ENCODE measurements at places on chromosomes 6 and 20.

GRCh38 chr6:90209527-90209926 is 87.1 kb downstream of the BACH2 start:
- no peak for DNase-seq

DNA sequence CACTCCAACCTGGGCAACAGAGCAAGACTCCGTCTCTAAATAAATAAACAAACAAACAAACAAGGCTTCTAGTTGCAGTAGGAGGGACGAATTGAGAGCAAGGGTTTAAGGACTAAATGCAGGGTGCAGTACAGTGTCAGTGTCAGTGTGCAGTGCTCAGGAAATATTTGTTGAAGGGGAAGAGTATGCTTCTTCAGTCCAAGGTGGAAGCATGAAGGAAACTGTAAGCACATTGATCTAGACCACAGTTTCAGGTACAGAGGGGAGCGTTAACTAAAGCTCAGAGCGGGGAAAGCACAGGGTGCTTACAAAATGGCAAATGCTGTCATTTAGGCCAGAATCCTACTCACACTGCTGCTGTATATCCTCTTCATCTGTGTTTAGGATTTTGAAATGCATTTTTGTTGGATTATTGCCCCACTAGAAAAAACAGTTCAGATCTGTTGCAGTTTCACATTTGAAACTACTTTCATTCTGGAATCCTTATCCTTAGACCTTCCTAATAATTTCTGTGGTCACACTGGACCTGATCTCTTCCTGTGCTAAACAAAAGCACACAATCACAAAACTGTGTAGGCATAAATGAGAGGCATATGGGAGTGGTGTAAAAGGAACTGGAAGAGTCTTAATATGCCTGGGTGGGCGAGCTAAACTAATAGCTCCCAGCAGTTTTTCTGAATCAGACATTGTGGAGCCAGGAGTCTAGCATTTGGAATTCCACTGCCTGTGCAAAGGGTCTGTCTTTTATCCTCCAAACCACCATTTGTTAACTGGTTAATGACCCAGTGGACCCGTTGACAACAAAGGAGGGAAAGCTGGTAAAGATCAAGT is 41.4 kb downstream of the CBFA2T2 start:
- no peak for DNase-seq

- no peak for DNase-seq
Observed at GRCh38 chr6:114344246-114344970, 1.6 kb upstream of the HS3ST5 start.

DNA sequence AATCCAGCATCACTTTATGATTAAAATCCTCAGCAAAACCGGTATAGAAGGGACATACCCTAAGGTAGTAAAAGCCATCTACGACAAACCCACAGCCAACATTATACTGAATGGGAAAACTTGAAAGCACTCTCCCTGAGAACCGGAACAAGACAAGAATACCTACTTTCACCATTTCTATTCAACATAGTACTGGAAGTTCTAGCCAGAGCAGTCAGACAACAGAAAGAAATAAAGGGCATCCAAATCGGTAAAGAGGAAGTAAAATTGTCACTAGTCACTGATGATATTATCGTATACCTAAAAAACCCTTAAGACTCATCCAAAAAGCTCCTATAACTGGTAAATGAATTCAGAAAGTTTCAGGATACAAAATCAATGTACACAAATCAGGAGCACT is 33.3 kb downstream of the BLOC1S5 start:
- DNase-seq, result no peak

DNA sequence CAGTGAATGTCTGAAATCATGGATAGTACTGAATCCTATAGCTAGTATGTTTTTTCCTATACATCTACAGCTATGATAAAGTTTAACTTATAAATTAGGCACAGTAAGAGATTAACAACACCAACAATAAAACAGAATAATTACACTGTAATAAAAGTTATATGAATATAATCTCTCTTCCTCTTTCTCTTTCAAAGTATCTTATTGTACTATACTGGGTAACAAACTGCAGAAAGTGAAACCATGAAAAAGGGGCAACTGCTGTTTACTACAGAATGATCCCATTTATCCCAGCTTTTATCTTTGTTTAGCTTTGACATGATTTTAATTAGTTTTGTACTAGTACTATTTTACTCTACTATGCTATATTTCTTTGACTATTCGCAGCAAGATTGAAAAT is 25.8 kb downstream of the ESF1 start:
- DNase-seq, result no peak

- DNase-seq, result no peak
Observed at GRCh38 chr6:26057899-26058298, 29.3 kb upstream of the HFE start.

- no peak for DNase-seq
Observed at GRCh38 chr20:49343246-49343645, 65.4 kb upstream of the ZNFX1 start.

- no peak for DNase-seq
Observed at GRCh38 chr6:168180548-168181011, 101.6 kb upstream of the FRMD1 start.

GRCh38 chr6:51617751-51618150 is 469.7 kb downstream of the PKHD1 start:
- DNase-seq, result no peak

GRCh38 chr20:38418509-38419204 is 16.5 kb downstream of the SNHG17 start:
- no peak for DNase-seq

GRCh38 chr6:1263039-1263849 is 48.7 kb upstream of the FOXQ1 start:
- DNase-seq, result no peak

GRCh38 chr6:145235207-145235606 is 500.1 kb downstream of the EPM2A start:
- DNase-seq, result no peak

- DNase-seq, result no peak
Observed at GRCh38 chr20:36175475-36175995, 21.0 kb downstream of the EPB41L1 start.

GRCh38 chr6:165850434-165851019 is 187.5 kb upstream of the PDE10A start:
- DNase-seq, result no peak

DNA sequence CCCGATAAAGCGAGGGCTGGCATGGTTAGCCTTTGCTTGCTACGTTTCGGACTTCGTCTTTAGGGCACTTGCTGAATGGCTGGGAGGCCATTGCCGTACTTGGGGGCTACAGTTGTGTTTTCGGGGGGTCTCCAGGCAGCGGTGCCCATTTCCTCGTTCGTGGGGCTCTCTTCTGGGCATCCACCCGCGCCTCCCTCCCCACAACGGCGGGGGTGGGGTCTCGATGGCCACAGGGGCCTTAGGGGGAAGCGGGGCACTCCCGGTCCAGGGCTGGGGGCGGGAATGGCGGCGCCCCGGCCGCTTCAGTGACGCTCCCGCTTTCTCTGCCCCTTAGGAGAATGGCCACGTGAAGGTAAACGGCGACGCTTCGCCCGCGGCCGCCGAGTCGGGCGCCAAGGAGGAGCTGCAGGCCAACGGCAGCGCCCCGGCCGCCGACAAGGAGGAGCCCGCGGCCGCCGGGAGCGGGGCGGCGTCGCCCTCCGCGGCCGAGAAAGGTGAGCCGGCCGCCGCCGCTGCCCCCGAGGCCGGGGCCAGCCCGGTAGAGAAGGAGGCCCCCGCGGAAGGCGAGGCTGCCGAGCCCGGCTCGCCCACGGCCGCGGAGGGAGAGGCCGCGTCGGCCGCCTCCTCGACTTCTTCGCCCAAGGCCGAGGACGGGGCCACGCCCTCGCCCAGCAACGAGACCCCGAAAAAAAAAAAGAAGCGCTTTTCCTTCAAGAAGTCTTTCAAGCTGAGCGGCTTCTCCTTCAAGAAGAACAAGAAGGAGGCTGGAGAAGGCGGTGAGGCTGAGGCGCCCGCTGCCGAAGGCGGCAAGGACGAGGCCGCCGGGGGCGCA is 2.4 kb downstream of the MARCKS start:
- no peak for DNase-seq

- DNase-seq, result no peak
Observed at GRCh38 chr20:43247361-43247760, 57.7 kb upstream of the PTPRT start.

- no peak for DNase-seq
Observed at GRCh38 chr6:33602180-33602579, 18.9 kb upstream of the ITPR3 start.

DNA sequence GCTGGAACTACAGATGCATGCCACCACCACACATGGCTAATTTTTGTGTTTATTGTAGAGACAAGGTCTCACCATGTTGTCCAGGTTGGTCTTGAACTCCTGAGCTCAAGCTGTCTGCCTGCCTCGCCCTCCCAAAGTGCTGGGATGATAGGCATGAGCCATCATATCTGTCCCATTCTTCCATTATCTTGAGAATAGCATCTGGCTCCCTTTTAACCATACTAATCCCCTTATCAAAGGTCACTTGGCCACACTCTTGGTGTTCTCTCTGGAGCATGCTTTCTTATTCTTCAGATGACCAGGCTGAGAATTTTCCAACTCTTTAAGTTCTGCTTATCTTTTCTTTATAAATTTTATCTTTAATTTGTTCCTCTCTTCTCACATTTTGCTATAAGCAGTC is 15.9 kb upstream of the TRERF1 start:
- no peak for DNase-seq

DNA sequence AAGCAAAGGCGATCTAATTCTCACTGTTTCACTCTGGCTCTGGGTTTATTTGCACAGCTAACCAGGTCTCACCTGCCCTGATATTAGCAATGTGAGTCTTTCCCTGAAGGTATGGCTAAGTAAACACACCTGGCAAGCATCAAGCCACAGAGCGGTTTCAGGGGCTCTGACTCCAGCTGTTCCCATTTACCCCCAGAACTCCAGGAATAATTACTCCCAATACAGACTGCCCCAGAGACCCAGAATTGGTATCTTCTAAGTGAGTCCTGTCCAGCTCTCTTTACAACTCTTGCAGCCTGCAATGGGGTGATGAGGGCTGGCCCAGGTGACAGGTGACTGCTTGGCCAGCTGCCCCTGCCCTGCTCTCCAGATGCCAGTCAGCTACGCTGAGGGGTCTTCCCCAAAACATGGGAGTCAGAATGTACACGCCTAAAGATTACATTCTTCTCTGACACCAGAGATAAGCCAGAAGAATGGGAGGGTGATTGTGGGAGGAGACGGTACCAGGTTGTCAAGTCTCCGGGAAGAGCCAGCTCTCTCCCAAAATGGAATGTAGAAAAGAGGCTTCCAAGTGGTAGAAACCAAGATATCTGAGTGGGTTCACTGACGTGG is 4.9 kb upstream of the LRRN4 start:
- no peak for DNase-seq

DNA sequence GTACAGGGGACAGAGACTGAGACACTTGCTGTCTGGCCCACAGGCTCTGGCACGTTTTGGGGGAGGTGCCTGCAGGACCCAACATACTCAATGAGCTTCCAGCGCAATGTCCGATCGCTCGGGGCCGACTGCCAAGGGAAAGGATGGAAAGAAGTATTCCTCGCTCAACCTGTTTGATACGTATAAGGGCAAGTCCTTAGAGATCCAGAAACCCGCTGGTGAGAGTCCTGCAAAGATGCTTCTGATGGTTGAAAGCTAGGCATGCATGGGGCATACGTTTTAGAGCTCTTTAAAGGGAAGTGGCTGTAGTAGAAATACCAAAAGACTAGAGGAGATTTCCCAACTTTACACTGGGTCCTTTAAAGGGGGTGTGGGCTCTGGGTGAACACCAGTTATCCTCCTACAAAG is 2.2 kb downstream of the PRRC2A start:
- DNase-seq, result no peak

DNA sequence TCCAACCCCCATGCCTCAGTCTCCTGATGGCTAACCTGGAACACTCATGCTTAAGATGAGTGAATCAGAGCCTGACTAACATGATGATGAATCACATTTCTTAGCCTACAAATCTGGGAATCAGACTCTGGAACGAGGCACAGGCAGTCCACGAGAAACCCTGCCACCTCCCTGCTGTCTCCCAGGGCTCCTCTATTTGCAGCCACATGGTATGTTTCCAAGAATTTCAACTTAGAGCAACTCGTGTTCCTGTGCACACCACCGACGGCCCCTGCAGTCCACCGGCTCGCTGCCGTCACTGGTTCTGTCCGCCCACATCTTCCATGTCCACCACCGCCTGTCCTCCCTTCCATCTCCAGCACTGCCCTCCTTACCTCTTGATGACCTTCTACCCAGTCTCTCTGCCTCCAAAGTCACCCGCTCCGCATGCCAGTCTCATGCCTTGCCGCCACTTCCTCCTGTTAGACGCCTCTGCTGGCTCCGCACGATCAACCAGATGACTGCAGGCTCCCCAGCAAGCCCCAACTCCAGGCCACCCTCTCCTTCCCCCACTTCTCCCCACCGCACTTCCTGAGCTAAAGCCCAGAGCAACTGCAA is 87.6 kb downstream of the AGPAT4 start:
- DNase-seq, result no peak

DNA sequence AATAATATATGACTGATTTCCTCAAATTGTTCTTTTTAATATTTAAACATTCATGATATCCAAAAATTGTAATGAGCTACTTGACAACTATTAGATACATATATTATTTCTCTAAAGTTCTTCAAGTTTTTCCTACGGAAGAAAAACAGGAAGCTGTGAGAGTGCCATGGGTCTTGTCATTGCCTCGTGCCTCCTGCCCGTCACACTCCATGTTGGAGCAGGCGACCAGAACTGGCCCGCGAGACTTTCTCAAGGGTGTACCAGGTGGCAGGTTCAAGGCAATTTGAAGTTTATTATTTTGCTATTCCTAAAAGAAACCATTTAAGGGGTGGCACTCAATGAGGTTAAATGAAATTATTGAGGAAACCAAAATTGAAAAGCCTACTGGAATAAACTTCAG is 337.2 kb downstream of the HACE1 start:
- no peak for DNase-seq

- no peak for DNase-seq
Observed at GRCh38 chr20:10832141-10832540, 158.3 kb upstream of the JAG1 start.

GRCh38 chr6:105174512-105174911 is 5.3 kb downstream of the POPDC3 start:
- no peak for DNase-seq

- DNase-seq, result no peak
Observed at GRCh38 chr20:34515484-34516246, 557 bp upstream of the DYNLRB1 start.

DNA sequence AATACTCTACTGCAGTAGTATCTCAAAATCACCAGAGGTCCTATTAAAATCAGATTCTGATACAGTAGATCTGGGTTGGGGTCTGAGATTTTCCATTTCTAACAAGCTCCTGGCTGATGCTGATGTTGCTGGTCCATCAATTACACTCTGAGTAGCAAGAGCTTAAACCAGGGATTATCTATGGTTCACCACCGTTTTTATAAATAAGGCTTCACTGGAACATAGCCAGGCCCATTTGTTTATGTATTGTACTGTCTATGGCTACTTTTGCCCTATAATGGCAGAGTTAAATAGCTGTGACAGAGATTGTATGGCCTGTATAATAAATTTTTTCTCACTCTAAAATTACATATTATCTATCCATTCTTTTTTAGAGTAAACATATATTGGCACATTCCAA is 53.0 kb downstream of the NUDT3 start:
- no peak for DNase-seq

Data from thoracic aorta (tissue), 2 donors.